ENCODE measurements at places on chromosomes 5 and 9.

DNA sequence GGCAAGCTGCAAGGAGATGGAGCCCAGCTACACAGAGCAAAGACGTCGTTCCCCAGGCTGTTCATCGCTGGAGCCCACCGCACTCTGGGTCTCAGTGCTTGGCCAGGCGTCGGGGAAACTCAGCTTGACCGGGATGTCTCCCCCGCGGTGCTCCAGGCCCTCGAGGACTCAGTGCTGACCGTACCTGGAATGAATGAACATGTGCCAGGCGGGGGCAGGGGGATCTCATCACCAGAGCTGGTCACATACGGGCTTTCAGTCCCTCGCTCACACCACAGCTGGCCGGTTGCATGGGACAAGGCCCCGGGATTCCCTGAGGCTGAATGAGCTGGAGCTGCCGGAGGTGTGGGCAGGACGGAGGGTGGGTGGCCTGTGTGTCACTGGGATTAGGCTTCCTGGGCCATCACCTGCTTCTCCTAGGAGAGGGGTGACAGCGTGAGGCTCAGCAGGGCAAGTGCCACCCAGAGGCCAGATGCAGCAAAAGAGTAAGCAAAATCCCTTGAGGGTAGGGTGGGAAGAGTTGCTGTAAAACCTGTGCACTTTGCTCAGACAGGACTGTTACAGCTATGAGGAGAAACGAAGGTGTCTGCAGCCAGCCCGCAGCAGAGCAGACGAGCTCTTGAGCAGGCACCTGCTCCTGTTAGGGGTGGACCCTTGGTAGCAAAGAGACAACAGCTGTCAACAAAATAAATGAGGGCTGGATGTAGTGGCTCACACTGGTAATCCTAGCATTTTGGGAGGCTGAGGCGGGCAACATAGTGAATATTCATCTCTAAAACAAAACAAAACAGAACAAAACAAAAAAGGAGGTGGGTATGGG is 70.7 kb upstream of the RAPGEF1 start:
- no peak for DNase-seq

DNA sequence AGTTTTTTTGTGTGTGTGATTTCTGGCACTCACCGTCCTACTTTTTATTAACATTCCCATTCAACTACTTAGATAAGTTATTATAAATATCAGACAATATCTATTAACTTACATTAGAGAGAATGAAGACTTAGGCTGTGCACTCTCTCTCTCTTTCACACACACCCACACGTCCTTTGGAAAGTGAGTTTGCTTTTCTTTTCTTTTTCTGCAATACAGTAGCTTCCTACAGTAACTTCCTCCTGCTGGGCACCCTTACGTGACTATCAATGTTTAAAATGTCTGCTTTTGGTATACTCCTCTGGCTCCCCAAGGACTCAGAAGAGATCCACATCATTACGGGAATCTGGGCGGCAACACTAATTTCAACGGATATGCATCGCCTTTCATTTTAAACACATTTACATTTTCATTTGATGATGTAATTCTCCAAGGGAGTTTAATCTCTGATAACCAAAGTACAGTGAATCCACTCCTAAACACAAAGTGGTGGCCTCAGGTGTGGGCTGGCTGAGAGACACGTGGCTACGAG is 179.5 kb downstream of the MAPKAP1 start:
- DNase-seq: no peak

DNA sequence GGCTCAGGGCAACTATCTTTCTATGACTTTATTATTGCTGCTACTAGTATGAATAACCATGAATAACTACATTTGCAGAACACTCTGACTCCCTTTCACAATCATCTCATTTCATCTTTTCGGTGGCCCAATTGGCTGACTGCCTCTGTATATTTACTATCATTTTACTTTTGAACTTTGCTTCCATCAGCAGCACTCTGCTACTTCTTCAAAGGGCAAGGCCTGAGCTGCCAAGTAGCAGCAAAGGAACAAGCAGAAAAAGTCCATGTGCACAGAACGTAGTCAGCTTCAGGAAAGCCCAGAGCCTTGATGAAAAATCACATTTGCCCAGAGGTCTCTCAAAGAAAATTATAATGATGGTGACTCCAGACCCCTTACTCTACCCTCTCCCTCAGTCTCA is 214.5 kb upstream of the PUM3 start:
- DNase-seq: no peak

- DNase-seq: no peak
These were observed 197.0 kb upstream of the SEMA6A start for GRCh38 chr5:116771466-116772151.

DNA sequence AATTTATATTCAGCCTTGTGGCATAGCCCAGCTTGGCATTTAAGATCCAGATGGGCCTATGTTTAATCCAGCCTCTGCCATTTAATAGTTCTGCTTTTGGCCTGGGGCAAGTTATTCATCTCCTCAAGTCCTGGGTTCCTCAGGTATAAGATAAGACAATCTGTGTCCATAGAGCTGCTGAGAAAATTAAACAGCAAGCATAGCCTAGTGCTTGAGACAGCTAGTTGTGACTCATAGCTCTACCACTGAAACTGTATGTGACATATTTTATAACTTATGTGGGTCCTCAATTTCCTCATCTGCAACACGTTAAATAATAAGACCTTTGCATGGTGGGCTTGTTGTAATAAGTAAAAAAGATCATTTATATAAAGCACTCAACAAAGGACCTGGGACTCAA is 53.3 kb upstream of the ATP10B start:
- no peak for DNase-seq

- no peak for DNase-seq
These were observed 29.4 kb upstream of the LIFR start for GRCh38 chr5:38585816-38586215.

GRCh38 chr5:125375143-125375542 is 628.7 kb upstream of the ZNF608 start:
- DNase-seq: no peak
